Activated CD4-positive, alpha-beta T cell treated with anti-CD3 and anti-CD28 coated beads for 4 hours (primary cell): ENCODE measurements at places on chromosomes 13 and 19.

DNA sequence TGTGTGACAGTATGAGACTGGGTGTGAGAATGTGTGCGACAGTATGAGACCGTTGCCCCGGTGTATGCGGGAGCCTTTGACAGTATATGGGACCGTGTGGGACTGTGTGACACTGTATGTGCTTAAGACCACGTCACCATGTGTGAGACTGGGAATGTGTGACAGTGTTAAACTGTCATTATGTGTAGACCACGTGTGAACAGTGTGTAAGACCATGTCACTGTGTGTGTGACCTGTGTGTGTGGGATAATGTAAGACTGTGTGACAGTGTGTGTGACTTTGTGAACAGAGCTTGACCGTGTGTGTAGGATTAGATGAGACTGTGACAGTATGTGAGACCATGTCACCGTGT lies 549 bp downstream of the ZNF583 start:
- no peak for DNase-seq

DNA sequence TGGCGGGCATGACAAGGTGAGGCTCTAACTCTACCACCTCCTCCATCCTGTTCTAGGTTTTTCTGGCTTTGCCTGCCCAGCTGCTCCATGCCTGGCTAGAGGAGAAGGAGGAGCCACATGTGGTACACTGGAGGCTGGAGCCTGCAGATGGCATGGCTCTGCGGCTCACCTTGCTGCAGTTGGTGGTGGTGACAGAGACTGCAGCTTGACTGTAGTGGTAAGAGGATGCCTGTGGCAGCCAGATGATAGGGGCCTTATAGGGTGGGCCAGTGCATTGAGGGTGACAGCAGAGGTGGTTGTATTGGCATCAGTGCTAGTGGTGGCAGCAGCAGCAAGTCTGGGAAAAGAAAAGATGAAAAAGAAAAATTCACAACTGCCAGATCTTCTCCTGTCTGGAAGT lies 146.2 kb downstream of the TNFRSF19 start:
- DNase-seq, result no peak

GRCh38 chr13:75657111-75657510 lies 21.0 kb downstream of the LMO7 start:
- DNase-seq, result no peak

GRCh38 chr13:111664696-111665095 lies 344.3 kb downstream of the TEX29 start:
- DNase-seq, result no peak

- peak; percentile 74 for DNase-seq
These were observed 34.8 kb upstream of the C1QTNF9 start for GRCh38 chr13:24274452-24275021.

GRCh38 chr13:77062097-77062496 lies 35.1 kb upstream of the FBXL3 start:
- DNase-seq, result no peak

DNA sequence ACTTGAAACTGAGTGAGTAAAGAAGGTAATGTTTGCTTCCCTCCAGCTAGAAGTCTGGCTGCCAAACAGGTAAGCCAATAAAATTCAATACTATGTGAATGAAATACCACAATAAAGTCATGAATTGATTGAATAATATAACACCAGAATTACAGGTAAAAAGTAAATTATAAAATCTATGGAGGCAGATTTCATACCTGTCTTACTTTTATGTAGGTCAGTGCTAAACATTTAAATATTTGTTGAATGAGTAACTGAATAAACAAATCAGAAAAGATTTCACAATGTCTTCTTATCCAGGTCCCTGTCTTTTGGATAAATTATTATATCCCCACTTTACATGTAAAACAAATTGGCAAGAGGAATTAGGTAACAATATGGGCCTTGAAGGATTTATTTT lies 62.7 kb downstream of the MICU2 start:
- no peak for DNase-seq

DNA sequence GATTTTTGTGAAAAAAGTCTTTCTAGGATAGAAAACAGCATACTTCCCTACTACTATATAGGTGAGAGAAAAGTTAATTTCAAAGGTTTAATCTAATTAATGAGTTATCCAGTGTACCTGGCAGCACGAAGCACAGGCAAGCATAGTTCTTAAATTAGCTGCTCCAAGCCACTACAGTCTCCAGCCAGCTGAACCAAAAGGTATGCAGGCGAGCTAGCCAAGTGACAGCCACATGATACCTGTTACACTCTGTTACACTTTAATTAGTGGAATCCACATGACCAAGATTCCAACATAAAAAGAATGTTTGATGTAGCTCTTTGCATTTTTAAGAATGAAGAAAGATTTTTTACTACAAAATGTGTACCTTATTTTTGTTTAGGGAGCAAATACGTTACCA lies 15.5 kb downstream of the SLC25A30 start:
- DNase-seq, result no peak

- DNase-seq, result no peak
These were observed 18.2 kb downstream of the ZNF565 start for GRCh38 chr19:36196249-36196648.

DNA sequence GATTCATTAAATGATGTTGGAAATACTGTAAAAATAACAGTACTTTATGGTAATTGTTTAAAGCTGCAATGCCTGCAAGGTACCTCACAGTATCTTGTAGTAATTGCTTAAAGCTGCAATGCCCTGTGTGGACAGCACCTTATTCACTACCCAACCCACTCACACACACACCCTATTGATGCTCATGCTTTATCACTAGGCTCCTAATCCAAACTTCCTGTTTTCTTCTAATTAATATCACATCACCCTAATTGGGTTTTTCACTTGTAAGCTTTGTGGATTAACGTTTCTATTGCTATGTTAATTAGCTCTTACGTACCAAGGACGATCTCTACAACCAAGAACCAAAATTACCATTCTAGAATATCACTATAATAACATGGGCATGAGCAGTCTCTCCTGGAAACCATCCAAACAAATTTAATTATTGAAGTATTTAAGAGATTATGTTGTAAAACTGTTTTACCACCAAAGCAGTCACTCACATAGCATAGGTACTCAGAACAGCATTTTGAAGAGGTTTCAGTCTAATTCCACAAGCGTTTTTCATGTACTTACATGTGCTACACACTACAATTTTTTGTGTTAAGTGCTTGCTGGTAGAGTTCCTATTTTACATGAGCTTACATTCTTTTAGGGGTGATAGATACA lies 303.8 kb downstream of the PCDH9 start:
- no peak for DNase-seq

- no peak for DNase-seq
These were observed 299.2 kb upstream of the DACH1 start for GRCh38 chr13:72166102-72166650.

DNA sequence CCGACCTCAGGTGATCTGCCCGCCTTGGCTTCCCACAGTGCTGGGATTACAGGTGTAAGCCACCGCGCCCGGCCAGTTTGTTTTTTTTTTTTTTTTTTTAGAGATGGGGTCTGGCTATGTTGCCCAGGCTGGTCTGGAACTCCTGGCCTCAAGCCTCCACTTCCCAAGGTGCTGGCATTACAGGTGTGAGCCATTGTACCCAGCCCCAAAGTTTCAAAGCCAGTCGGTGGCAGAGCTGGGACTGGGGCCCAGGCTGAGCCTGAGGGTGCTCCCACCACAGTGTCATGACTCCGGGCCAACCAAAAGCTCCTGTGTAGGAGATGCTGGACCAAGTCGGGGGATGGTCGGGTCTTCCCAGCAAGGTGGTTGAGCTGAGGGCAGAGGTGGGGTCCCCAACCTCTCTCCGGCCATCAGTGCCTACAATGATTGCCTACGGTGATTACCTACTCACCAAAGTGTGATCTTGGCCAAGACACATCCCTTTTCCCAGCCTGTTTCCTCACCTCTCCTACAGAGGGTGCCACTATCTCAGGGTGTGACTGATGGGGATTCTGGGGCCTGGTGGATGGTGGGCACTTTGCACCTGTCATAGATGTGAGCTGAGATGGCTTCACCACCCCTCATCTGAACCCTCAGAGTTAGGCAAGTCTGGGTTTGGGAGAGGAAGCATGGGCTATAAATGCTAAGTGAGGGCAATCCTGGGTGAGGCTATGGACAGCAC lies 5.9 kb upstream of the SAMD1 start:
- DNase-seq, result no peak

- DNase-seq, result no peak
These were observed 1.9 kb downstream of the KCTD12 start for GRCh38 chr13:76884186-76884906.

DNA sequence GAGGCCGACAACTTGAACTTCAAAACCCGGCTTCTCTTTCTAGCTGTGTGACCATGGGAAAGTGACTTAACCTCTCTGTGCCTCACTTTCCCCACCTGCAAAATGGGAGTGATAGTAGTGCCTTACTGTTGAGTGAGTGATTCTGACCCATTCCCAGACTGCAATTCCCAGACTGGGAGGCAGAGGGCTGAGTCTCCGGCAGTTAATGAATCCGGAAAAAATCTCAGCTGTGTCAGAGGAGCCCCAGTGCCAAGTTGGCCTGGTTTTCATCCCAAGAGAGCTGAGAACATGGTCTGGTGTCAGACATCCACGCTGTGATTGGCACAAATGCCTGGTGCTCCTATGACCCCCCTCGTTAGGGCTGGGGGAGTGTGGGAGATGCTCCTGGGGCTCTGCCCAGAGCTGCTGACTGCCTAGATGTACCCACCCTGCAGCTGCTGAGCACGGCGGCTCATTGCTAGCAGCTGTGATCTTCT lies 50.0 kb downstream of the PIN1 start:
- no peak for DNase-seq
